ENCODE measurements at places on chromosomes 4 and X. TPM values are rescaled to one million over a fixed set of nuclear protein-coding genes. Genes with fewer than 3 reads are reported as not detected.

- no peaks in the 10 kb centered on the region for H3K36me3 ChIP-seq
- DNase-seq, result no peak
- H3K4me1 ChIP-seq, result no peaks in the 10 kb centered on the region
- H3K27me3 ChIP-seq, result no peaks in the 10 kb centered on the region
- H3K4me3 ChIP-seq, result no peak overlapping the region
- H3K27ac ChIP-seq, result no peak overlapping the region
Measured at GRCh38 chrX:23817979-23818336, 35.0 kb downstream of the SAT1 start.

DNA sequence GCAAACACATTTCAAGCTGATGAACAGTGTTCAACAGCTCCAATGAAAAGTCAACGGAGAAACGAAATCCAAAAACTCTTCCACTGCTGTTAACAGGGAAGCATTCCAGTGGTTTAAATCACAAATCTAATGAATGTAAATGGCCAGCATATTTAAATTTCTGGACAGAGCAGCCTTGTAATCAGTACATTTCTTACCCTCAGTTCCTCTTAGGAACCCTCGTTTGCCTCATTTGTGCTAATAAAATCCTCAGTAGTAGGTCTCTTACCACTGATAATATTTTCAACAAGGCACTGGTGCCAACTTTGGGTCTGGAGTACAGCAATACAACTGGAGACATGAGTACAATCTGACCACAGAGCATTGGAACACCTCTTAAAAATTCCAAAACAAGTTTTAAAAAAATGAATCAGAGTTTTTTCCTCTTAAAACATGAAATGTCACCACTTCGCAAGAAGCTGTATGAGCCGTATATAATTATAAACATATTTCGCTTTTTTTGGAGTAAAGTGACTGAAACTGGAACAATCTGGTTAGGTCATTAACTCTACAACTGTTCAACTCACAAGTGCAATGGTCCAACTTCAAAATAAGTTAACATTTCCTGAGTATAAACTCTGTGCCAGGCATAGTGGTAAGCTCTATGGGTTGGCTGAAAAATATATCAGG lies 211.2 kb downstream of the CPEB2 start:
- no peaks in the 10 kb centered on the region for H3K27me3 ChIP-seq
- no peak for DNase-seq
- no peak overlapping the region for H3K4me3 ChIP-seq
- H3K4me1 ChIP-seq, result no peaks in the 10 kb centered on the region
- H3K27ac ChIP-seq, result no peak overlapping the region

DNA sequence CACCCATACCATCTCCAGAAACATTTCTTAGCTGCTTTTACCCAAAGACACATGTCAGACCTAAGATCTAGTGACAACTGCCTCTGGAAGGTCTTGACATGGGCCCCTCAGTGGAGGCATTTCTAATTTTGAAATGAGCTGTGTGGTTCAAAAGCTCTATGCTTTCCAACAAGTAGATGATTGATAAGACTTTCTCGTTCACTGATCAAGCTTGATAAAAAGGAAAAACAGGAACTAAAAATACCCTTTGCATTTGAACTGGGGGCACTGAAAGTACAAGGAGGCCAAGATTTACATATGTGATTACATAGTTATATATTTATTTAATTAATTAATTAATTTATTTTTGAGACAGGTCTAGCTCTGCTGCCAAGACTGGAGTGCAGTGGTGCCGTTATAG lies 61.3 kb upstream of the SCOC start:
- no peak overlapping the region for H3K4me3 ChIP-seq
- DNase-seq, result no peak
- no peaks in the 10 kb centered on the region for H3K27me3 ChIP-seq
- no peak overlapping the region for H3K27ac ChIP-seq
- peaks cover 13% of the 10 kb centered on the region for H3K4me1 ChIP-seq
- no peaks in the 10 kb centered on the region for H3K36me3 ChIP-seq

DNA sequence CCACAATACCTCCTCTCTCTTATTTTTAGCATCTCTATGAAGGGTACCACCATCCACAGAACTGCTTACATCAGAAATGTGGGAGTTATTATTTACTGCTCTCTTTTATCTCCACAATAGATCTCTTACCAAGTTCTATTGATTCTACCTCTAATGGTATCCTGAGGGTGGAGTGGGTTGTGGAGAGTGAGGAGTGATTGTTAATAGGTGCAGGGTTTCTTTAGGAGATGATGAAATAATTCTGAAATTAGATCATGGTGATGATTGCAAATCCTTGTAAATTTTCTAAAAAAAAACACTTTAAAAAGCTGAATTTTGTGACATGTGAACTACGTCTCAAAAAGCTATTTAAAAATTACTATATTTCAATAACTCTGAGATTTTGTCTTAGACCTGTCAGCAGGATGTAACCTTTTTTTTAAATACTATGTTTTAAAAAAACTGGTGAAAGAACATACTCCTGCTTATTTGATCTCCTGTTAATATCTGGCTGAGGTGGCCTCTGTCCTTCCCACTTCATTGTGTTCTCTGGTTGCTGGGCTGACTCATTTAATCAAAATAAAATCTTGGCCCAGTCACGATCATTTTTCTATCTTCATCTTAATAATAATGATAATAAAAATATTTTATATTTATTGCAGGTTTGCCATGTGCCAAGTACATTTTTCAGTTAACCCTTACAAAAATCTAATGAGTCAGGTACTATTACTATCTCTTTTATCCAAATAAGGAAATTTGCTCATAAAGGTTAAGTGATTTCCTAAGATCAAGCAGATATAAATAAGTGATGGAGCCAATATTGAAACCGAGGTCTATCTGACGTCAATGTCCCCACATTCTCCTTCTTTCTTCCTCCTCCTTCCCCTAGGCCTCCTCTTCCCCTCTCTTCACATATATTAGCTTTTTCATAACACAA lies 73.5 kb downstream of the GLUD2 start:
- H3K4me3 ChIP-seq, result no peak overlapping the region
- DNase-seq, result no peak
- no peaks in the 10 kb centered on the region for H3K27me3 ChIP-seq
- H3K36me3 ChIP-seq, result no peaks in the 10 kb centered on the region
- no peaks in the 10 kb centered on the region for H3K4me1 ChIP-seq

The DSPP gene
- total RNA-seq, result not detected

The RAB33A gene
- not detected for total RNA-seq

The VSIG4 gene
- total RNA-seq, result 18.7 TPM

The ESX1 gene
- total RNA-seq, result not detected

All from stomach (tissue), 19 donors.